ENCODE measurements at places on chromosomes 7 and 10. TPM values are rescaled to one million over a fixed set of nuclear protein-coding genes. Genes with fewer than 3 reads are reported as not detected.

DNA sequence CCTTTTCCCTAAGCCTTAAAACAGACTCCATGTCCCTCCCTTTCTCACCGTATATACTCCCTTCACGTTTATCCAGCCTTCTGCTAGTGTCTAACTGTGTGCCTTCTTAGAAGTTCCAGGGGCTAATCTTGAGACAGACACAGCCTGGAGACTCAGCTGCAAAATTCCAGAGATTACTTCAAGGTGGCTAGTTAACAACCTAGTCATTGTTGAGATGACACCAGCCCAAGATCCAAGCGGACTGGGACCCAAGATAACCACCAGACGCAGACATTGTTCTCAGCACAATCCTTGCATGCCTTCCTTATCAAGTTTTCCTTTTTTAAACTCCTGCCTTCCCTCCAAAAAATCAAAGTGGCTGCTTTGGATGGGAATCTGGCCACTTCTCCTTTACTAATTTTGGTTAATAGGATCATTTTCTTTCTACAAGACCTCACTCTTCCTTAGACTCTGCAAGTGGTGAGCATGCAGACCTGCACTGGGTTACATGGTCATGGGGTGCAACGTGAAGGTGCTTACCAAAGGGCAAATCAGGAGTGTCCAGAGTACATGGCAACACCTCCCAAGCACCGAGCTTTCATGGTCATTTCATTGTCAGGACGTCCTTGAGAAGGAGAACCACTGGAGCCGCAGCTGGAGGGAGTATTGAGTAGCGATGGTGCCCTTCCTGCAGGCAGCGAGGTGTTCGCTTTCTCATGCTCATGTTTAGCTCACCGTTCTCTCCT is 69.7 kb downstream of the ANLN start:
- DNase-seq: no peak

DNA sequence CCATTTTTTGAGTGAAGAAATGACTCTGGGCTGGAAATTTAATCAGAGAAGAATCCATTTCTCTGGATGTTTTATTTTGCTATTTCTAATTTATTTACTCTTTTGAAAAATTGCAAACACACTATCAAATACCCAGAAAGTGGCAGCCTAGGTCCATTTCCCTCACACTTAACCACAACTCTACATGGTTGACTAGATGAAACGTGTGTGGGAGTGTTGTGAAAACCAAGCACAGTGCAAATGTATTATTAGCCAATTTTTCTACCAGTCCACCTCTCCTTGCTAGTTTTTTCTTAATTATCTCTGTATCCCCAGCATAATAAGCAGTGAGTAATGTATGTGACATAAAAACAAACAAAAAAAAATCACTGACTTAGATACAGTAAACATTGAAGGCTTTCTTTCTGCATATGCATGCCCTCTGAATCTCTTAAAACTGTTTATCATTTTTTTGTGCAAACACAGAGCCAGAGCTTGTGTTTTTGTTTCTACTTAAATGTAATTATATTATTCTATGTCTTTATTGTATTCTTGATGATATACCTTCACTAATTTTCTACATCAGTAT is 30.9 kb downstream of the SCIN start:
- DNase-seq: no peak

Gene PNLIPRP3
- total RNA-seq: not detected

Gene NUTM2A
- 0.73 TPM for total RNA-seq

Gene HPSE2
- total RNA-seq: not detected

All from activated CD4-positive, alpha-beta memory T cell treated with anti-CD3 and anti-CD28 coated beads, Interleukin-2, amount 10 ng/mL, durations not matched to agents 7 days and 5 days (primary cell).